ENCODE measurements at places on chromosomes 13 and 19.

DNA sequence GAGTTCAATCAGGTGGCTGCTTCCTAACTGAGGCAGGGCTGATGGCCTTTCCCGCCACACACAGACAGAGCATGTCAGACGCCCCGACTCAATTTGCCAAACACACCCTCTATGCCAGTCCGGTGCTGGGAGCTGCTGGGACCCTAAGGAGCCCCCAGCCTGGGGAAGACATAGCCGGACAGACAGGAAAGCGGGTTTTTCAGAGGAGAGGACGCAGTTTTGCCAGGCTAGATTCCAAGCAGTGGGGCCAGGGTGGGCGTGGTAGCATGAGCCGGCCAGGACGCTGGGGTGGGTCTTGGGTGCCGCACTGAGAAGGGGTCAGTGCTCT is 19.8 kb downstream of the MAST3 start:
- DNase-seq = no peak

- no peak for DNase-seq
These were observed 82.0 kb downstream of the TEX26 start for GRCh38 chr13:31014456-31014855.

GRCh38 chr19:11102944-11103343 is 13.7 kb downstream of the LDLR start:
- no peak for DNase-seq

DNA sequence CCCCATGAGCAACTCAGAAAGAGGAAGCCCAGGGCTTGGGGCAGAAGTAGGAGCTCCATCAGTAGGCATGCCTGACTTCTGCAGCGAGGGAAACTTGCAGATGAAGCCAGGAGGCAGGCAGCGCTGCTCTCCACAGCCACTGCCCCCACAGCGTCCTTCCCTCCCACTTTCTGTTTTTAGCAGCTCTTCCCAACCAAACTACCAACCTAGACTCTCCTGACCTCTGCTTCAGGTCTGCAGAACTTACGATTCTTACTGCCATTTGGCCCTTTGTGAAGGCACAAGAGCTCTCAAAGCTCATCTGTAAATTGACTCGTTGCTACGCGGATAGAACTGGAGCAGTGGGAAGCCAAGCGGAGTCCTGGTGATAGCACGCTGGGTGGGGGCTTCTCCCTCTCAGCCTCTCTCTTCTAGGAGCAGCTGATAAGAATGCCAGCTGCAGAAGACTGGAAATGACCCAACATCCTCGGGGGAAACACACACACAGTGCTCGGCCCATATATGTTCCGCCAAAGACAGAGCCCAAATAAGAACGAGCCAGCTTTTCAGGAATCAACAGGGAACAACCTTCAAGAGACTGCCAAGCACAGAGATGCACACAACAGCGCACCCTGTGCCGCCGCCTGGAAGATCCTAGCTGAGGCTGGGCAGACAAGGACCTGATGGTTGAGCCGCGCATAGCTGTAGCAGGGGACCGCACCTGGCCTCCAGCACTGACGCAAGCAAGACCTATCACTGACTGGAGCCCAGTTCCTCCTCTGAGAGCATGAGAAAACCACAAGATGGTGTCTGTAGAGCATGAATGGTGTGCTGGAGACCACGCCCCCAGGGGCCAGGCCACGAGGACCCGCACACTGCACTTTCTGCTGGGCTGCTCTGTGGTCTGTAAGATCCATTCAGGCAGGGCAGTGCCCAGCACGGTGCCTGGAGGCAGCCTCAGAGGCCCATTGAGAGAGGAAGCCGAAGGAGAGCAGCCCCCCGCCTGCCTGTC is 15.9 kb upstream of the SLC35E1 start:
- peak; percentile 96 for DNase-seq

- DNase-seq = no peak
These were observed 243.6 kb upstream of the CSNK1A1L start for GRCh38 chr13:37348916-37349643.

DNA sequence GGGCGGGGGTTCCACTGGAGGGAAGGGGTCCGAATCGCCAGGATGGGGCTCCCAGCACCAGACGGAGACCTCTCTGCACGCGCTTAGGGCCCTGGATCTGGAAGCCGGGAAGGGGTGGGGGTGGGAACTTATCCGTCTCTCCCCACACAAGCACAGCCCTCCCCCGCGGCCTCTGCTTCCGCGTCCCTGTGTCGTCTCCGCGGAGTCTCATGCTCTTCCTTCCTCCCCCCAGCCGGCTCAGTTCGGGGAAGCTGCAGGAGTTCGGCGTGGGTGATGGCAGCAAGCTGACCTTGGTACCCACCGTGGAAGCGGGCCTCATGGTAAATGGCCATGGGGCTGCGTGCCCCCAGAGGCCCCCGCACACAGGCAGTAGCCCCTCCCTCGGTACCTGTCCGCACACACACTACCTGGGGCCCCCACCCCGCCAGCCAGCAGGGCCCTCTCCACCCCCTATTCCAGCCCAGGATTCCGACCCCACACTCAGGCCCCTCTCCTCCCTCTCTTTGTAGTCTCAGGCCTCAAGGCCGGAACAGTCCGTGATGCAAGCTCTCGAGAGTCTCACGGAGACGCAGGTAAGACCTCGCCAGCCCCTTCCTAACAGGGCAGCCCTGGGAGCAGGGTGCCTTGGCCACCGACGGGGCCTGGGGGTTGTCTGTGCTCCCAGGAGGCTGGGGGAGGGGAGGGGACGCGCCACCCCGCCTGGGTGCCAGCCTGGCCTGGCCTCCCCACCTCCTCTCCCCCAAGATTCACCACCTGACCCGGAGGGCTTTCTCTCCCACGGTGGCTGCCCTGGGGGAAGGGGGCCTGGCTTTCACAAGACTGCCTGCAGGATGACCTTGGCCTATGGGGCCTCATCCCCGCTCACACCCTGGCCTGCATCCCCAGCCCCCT is 3.2 kb downstream of the MIDN start:
- peak; percentile 83 for DNase-seq
